Stimulated activated CD4-positive, alpha-beta T cell treated with anti-CD3 and anti-CD28 coated beads, Interleukin-2, amount 100 ng/mL, for 24 hours (primary cell): ENCODE measurements at places on chromosomes 11 and 22.

GRCh38 chr11:113148076-113148475 is 166.3 kb upstream of the TTC12 start:
- DNase-seq, result no peak

GRCh38 chr11:123195188-123196059 is at the start of gene CLMP:
CLMP (minus strand) TSS chr11:123195248; CDS start chr11:123194940, 308 bp downstream.
- DNase-seq, result no peak

- DNase-seq, result no peak
Measured at GRCh38 chr11:47271961-47272661, 2.2 kb downstream of the MADD start.

DNA sequence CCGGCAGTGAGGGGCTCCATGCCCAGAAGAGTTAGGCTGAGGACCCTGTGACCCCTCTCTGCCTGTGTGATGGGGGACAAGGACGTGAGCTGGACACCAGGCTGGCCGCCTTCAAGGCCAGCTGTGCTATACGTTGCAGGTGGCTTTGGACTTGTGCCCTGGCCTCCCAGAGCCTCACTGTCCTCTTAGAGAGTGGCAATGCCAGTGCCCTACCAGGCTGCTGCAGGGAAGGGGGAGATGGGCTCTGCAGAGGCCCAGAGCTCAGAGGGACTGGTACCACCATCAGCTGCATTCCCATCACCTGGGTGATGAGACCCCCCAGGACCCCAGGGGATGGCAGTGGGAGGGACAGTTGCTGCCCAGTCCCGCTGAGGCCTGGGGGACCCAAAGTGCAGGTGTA is 90.4 kb upstream of the SHISAL1 start:
- no peak for DNase-seq

GRCh38 chr22:39238561-39238960 is 6.2 kb downstream of the PDGFB start:
- DNase-seq, result no peak

- no peak for DNase-seq
Measured at GRCh38 chr11:126585774-126586491, 230.4 kb downstream of the ST3GAL4 start.

- DNase-seq, result no peak
Measured at GRCh38 chr22:42857845-42858481, 890 bp upstream of the ARFGAP3 start.

DNA sequence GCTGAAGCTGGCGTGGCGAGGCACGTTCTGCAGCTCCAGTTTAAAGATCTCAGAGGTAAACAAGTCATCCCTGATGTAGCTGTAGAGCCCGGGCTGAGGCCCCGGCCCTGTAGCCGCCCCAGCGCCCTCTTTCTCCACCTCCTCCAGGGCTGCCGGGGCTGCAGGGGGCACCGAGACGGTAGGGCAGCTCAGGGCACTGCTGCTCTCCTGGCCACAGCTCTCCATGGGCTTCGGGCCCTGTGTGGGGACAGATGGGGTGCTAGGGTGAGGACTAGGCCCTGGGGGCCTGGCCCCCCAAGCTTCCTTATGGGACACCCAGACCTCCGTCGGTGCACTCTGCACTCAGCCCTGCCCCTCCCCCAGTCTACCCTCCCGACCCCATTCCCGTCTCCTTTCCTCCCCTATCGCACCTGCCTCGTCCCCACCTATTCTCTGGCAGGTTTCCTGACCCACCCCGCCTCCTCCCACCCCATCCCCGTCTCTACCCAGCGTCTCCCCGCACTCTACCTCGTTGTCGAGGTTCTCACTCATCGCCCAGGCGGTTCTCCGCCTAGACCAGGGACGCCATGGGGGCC is 559 bp downstream of the RANBP1 start:
- no peak for DNase-seq

DNA sequence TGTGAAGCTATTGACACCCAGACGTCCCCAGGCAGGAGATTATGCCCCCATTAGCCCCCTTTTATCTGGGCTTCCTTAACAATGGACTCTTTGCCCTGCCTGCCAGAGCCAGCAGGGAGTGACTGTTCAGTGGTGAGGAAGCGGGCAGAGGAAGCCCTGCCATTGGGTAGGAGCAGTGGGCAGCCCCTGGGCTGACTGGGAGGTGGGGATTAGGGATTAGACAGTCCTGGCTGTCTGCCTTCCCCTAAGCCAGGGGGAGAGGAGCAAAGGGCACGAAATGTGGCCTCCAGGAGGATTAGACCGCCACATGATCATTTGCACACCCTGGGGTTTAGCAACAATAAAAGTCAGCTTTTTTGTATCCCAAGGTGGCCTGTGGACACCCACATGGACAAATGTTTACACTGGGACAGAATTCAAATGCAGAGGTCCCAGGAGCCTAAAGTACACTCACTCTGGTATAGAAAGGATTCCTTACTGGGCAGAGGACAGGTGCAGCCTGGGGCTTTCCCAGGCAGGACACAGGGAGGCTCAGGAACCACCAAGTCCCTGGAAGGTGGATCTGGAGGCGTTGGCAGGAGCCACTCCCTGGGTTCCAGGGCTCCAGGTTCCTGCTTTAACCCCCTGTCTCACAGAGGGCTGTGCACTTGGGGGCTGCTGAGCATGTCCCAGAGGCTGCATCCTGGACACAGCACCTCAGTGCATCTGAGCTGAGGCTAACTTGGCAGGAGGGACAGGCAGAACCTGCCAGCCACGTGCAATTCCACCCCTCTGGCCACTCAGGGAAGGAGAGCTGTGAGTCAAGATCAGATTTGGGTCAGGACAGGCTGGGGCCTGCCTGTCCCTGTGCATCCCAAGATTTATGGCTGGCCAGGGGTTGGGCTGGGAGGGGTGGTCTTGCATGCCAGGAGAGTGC is 2.1 kb downstream of the PNPLA3 start:
- no peak for DNase-seq

DNA sequence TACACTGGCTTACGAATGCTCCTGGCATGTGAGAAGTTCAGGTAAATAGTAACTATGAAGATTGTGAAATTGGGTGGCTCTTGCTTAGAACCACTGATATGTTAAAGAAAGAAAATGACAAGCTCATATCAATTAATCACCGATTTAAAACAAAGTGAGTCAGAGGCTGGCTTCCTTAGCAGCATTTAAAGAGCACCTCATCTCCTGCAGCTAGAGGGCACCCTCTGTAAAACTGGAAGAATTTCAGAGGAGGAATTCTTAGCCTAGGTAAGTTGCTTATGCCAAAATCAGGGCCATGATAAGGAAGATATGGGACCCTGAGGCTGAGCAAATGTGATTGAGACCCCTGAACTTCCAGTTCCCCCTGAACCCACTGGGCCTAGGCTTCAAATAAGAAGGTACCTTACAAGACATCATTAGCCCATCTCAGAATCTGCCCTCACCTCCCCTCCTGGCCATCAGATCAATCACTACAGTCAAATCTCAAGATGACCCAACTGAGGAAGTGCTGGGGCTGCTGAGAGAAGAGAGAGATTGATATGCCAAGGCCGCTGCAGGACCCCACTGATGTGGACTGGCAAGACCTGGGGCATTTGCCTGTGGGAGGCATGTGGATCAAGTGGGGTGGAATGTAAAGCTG is 8.6 kb upstream of the CD3E start:
- DNase-seq, result peak; percentile 54

DNA sequence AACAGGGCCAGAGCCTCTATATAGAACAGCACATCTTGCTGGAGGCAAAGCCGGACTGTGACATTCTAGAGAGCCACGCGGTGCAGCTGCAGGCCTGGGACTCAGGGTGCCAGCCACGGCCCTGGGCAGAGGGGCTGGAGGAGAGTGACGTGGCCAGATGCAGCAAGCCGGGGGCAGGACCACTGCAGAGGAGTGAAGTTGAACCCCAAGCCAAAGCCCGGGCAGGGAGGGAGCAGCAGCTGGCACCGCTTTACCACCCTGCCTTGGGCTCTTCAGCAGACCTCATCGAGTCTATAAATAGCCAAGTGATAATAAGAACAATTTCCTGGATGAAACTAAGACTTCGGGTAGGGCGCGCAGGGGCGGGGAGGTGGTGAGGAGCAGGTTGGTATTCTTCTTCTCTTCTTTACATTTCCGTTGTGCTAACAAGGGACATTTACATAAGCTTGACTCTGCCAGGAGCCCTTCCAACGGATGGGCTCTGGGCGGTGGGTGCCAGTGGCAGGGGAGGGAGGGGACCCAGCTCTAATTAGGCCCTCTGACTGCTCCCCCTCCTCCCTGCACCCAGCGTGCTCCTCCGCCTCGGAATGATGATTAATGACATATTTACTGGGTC is 110.2 kb downstream of the ST3GAL4 start:
- DNase-seq, result no peak

GRCh38 chr22:25237503-25237902 is 18.1 kb downstream of the CRYBB2 start:
- no peak for DNase-seq

DNA sequence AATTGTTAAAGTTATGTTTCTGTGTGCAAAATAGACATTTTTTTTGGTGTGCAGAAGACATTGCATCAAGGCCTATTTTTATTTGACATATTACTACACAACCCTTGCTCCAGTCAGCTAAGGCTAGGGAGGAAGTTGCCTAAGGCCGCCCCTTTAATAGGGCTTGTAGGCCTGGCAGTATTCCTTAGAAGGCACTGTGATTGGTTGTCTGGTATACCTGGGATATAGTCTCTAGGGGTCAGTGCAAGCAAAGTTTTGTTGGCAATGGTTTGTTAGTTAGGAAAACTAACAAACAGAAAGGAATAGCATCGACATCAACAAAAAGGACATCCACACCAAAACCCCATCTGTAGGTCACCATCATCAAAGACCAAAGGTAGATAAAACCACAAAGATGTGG is 16.9 kb downstream of the CCDC15 start:
- no peak for DNase-seq
